ENCODE measurements at places on chromosomes 3 and 15. TPM values are rescaled to one million over a fixed set of nuclear protein-coding genes. Genes with fewer than 3 reads are reported as not detected.

Gene BHLHE40
- 7.8 TPM for total RNA-seq

Gene ITIH1
- not detected for total RNA-seq

Gene MNS1
- total RNA-seq = 0.20 TPM

Gene PRR20G
- not detected for total RNA-seq

Gene SPINK8
- not detected for total RNA-seq

Gene SLC28A2
- not detected for total RNA-seq

Gene HTR3E
- total RNA-seq = not detected

Gene NR2E3
- 0.20 TPM for total RNA-seq

Gene TIMMDC1
- total RNA-seq = 25.3 TPM

Gene UBA7
- total RNA-seq = 23.3 TPM

Gene PP2D1
- not detected for total RNA-seq

Gene UBAP1L
- total RNA-seq = 2.6 TPM

Gene P2RY14
- not detected for total RNA-seq

Gene FEZF2
- total RNA-seq = not detected

Gene ADAMTS7
- total RNA-seq = 7.0 TPM

Gene WDR72
- not detected for total RNA-seq

Gene MELTF
- total RNA-seq = 0.40 TPM

Gene CNTN4
- total RNA-seq = not detected

Gene PAK6
- total RNA-seq = not detected

Gene NANOGP8
- total RNA-seq = not detected

Gene PPP2R3A
- total RNA-seq = 5.2 TPM

Gene BMF
- 2.0 TPM for total RNA-seq

Gene RASGRP1
- total RNA-seq = under 0.01 TPM

Gene ADIPOQ
- not detected for total RNA-seq

Gene FANCD2OS
- not detected for total RNA-seq

Gene CPA3
- total RNA-seq = not detected

Gene APOD
- 2.4 TPM for total RNA-seq

Gene REC114
- not detected for total RNA-seq

Gene EFL1
- 12.3 TPM for total RNA-seq

Gene PPM1M
- total RNA-seq = 14.3 TPM

Gene SLC24A5
- total RNA-seq = under 0.01 TPM

Measured in lung microvascular endothelial cell (primary cell).